ENCODE measurements at places on chromosomes 1 and 21.

GRCh38 chr1:109094377-109094803, 3.8 kb downstream of the TMEM167B start:
- no peak for DNase-seq

- DNase-seq, result peak; percentile 67
Measured at GRCh38 chr1:154992721-154993571, 440 bp upstream of the LENEP start.

DNA sequence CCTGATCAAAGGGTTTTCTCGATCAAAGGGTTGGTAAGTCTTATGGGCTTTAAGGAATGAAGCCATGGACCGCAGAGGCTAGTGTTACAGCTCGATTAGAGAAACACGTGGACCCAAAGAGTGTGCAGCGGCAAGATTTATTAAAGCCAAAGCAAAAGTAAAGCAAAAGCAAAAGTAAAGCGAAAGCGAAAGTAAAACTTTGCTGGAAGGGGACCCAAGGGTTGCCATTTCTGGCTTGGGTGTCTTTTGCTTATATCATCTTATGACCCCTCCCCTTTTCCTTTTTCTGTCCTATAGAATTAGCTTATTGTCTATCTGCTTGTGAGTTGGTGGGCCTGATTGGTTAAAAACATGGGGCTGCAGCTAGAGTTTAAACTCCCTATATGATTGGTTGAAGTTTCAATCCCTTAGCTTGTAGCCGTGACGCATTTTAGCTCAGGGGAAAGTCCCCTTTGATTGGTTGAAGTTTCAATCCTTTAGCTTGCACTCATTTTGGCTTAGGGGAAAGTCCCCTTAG, 957.0 kb downstream of the AMY1C start:
- DNase-seq, result no peak

DNA sequence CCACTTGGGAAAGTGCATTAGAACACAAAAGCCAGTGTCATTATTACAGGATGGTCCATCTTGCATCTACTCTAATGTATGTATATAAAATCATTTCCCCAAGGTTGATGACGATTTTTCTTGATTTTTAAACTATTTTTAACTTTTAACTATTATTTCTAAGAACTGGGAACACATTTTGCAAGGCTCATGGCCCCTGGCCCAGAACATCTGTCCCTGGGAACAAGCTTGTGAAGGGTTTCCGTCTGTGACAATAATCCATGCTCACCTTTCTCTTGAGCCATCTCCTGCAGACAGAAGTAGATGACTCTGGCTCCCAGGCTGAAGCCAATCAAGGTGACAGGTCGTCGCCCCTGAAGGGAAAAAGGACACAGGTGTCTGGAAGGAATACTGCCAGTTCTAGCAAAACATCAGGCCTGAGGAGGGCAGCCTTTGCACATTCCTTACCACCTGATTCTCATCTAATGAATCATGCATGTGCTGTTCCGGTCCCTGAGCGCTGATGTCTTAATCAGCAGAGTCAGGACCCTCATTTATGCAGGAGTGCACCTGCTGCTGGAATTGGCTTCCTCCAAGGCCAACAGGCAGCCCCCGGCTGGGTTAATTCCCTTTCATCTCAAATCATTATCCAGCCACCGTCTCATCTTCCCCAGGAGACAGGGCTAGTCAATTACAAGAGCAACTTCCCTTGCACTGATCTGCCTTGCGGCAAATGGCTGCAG, 62.5 kb downstream of the TMCO4 start:
- peak; percentile 20 for DNase-seq

- DNase-seq, result no peak
Measured at GRCh38 chr1:61361931-61362330, 279.6 kb downstream of the NFIA start.

GRCh38 chr1:66580081-66580480, 46.1 kb downstream of the SGIP1 start:
- DNase-seq, result no peak

GRCh38 chr1:59305188-59305587, 8.3 kb downstream of the FGGY start:
- no peak for DNase-seq

- no peak for DNase-seq
Measured at GRCh38 chr1:162252214-162252613, 124.4 kb downstream of the SPATA46 start.

DNA sequence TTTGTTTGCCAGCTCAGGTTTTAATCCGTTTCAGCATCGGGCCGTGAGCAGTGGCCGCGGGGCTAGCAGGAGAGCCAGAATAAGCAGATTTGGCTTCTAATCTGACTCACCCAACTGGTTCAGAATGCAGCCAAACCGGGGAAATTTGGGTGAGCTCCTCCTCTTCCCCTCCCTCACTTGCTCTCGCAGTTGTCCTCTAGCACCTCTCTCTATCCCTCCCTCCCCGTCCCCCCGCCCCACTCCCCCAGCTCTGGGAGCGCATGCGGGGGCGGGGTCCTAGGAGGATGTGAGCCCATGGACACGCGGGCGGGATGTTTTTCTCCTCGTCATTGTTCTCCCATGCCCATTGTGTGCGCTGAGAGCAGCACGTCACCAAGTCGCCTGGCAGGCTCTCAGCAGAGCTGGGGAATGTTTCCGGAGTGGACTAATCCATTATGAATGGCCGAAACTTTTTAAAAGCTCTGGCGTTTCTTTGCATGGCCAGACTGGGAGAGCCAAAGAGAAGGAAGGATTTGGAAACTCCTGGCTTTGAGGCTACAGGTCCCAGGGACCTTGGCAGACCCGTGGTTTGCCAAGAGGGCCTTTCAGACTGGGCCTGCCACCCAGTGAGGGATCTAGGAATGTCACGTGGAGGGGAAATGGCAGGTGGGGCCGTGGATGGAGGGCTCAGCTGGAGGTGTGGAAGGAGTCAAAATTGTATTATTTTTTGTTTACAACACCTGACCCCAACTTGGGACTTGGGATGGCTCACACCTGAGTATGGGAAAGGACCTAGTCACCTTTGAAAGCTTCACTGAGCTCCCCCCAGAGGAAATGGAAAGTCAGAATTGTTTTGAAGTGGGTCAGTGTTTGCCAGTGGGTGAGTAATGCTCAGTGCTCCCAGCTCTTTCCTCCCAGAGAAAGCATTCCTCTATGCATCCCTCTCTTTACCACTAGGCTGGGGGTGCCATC, 39.2 kb downstream of the CDK18 start:
- peak; percentile 98 for DNase-seq

- DNase-seq, result no peak
Measured at GRCh38 chr1:51656374-51656773, 39.5 kb downstream of the OSBPL9 start.

DNA sequence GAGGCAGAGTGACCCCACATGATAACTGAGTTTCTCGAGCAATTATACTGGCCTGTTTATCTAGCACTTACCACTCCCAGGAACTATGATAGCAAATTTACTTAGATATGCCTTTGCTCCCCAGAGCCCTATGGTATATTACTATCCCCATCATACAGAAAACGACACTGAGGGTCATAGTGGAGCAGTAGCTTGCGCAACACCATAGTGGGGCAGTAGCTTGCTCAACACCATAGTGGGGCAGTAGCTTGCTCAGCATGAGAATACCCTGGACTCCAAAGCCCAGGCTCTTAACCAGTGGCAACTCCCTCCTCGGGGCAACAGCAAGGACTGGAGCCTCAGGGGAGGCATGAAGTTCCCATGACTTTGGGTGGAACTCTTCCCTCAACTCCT, 211.9 kb downstream of the NPHP4 start:
- no peak for DNase-seq

- DNase-seq, result no peak
Measured at GRCh38 chr1:81690676-81691453, 109.9 kb upstream of the ADGRL2 start.

GRCh38 chr1:35568975-35569395, 4.1 kb upstream of the TFAP2E start:
- peak; percentile 79 for DNase-seq

DNA sequence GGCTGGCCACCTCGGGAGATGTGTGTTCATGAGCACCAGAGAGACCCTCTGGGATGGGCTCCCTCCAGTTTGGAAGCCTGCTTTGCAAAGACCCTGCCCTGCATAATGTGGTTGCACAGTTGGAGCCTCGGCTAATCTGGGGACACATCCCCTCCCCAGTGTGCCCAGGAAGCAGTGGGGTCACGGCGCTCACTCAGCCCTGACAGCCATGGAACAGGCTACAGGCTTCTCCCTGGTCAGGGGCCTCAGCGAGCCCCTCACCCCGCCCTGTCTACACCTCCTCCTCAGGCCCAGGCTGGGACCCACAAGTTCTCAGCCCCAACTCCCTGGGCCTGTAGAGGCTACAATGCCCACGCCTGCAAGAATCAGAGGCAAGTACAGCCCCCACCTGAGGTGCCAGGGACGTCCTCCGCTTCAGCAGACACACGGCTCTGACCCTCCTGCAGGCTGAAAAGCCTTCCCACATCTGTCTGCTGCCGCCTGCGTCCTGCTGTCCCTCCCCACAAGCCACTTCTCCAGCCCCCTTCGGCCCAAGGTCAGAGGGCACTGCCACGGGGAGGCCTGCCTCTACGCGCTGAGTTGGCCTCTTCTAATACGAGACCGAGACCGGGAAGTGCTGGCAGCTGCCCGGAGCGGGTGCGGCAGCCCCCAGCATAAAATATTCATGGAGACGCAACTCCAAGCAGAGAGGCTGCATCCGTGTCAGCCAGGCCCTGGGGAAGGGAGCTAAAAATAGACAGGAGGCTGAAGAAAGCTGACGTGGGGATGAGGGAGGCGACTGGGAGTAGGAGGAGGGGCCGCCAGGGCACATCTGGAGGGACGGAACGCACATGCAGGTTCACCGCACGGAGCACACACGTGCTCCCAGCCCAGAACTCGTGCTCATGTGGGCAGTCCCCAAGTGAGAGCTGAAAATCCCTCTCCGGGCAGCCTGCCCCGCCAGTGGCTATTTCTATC, 15.2 kb upstream of the GPR153 start:
- DNase-seq, result peak; percentile 79

- DNase-seq, result no peak
Measured at GRCh38 chr1:220129479-220130210, 35.7 kb downstream of the IARS2 start.

GRCh38 chr1:11761988-11762406, at the start of gene C1orf167:
Gene C1orf167, plus strand, starts transcription at chr1:11762193. Its CDS starts 2,208 bp downstream, at chr1:11764401.
- DNase-seq, result no peak

- DNase-seq, result peak; percentile 57
Measured at GRCh38 chr21:27154451-27155129, 187.7 kb upstream of the ADAMTS5 start.

DNA sequence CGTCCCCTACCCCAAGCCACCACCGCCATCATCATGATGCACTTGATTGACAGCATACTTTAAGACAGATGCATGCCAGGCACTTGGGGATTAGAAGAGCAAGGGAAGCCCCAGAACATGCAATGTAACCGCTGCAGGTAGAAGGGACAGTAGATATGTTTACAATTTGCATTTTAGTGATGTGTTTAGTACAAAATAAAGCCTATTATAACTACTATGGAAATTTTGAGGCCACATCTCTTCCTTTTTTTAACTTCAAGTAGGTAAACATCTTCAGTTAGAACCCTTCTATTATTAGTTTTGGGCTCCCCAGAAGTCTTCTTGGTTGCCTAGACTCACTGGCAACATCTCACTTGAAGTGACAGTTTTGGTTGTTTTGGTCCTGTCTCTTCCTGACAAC, 25.3 kb downstream of the CR1L start:
- DNase-seq, result no peak

DNA sequence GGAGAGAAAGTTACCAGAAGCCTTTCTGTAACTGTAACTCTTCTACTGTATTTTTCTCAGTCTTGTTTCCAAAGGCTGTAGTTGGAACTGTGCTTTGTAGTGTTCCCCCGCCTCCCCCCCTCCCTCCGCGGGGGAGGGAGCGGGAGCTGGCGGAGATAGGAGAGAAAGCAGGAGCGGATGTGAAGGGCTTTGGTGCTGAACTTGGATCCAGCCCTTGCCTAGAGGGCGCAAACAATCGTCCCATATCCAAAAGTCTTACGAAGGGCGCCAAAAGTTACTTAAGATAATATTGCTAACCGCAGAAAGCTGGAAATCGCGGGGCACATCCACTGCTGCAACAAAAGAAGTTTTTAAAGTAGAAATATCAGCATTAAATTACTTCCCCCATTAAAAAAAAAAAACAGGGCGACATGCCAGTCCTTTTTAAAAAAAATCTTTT, 2.4 kb upstream of the NFIA start:
- peak; percentile 95 for DNase-seq

DNA sequence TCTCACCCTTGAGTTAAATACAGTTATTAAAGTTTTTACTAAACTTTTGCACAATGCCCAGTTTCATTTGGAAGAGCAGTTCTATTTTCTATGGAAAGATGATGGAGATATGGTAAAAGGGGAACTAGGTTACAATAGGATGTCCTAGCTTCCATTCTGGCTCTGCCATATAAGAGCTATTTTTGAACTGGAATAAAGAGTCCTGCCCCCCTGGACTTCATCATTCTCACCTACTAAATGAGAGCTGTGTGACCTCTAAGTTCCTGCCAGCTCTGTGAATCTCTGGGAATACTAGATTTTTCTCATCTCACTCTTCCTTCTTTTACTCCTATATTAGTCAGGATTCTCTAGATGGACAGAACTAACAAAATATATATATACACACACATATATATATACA, 106.3 kb downstream of the PRRX1 start:
- DNase-seq, result no peak

DNA sequence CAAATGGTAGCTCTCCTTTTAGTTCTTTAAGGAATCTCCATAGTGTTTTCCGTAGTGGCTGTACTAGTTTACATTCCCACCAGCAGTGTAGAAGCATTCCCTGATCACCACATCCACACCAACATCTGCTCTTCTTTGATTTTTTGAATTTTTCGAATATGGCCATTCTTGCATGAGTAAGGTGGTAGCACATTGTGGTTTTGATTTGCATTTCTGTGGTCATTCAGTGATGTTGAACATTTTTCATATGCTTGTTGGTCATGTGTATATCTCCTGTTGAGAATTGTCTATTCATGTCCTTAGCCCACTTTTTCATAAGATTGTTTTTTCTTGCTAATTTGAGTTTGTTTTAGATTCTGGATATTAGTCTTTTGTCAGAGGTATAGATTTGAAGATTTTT, 84.6 kb upstream of the B3GALT2 start:
- DNase-seq, result peak; percentile 53

GRCh38 chr1:219536038-219536437, 76.9 kb downstream of the ZC3H11B start:
- DNase-seq, result no peak

GRCh38 chr1:219050086-219050821, 123.4 kb upstream of the LYPLAL1 start:
- no peak for DNase-seq

DNA sequence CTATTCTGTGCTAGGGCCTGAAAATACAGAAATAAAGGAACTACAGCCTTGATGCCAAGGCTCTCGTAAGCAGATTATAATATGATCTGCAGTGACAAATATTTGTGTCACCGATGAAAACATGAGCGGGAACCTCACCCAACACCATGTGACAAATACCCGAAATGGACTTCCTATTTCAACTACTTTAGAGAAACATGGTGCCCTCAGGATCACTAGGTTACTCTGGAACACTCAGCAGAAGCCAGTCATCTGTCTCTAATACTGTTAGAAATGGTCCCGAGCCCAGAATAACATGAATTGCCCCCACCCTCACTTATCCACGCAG, 463 bp upstream of the VAMP3 start:
- DNase-seq, result no peak
